ENCODE measurements at places on chromosomes 7 and 10.

DNA sequence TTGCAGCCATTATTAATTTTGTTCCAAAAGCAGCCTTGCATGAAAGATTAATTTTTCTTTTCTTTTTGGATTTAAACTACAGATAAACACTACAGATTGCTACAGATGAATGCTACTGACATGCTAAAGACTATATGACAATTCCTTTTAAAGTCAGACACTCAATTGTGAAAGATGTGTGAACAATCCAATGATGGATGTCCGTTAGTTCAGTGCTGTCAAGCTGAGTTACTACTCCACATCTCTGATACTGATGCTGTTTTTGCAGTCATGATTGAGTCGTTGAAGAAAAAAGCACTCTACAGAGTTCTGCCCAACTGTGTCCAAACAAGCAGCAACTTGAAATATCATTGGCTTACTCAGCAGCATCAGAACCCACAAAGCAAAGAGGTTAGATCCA is 146.8 kb downstream of the OTUD1 start:
- no peak for DNase-seq

DNA sequence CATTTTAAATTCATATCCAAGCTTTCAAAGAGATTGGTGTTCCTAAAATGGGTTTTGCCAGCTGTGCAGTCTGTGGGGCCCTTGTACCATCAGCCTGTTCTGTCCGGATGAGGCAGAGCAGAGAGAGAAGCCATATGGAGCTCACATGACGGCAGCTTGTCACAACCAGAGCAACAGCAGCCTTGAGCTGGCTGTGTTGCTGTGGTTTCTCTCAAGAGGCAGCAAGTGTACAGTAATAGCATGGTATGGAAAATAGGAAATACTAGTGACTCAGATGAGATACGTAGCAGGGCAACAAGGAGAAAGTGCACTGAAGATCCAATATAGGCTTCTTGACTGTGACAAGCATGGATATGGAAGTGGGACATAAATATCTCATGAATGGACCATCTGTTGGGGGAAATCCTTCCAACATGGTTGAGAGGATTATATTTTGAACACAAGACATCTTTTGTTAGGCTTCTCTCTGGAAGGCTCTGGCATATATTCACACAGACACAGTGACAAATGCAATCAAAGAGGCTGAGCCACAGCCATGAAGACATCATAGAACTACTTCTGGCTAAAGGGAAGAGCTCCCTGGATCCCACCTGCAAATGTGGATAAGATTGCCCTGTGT is 251.0 kb upstream of the TAC1 start:
- DNase-seq: no peak

GRCh38 chr7:120436487-120437060 is 163.6 kb downstream of the KCND2 start:
- DNase-seq: no peak

GRCh38 chr7:157320608-157320980 is 16.2 kb upstream of the DNAJB6 start:
- no peak for DNase-seq

- no peak for DNase-seq
These were observed 31.7 kb downstream of the ASAH2 start for GRCh38 chr10:50219646-50220045.
